ENCODE measurements at places on chromosomes 3 and 15.

GRCh38 chr15:42413920-42414319 lies 54.6 kb downstream of the CAPN3 start:
- no peak for DNase-seq

- DNase-seq, result no peak
These were observed 211.9 kb upstream of the ARRDC4 start for GRCh38 chr15:97748576-97748975.

DNA sequence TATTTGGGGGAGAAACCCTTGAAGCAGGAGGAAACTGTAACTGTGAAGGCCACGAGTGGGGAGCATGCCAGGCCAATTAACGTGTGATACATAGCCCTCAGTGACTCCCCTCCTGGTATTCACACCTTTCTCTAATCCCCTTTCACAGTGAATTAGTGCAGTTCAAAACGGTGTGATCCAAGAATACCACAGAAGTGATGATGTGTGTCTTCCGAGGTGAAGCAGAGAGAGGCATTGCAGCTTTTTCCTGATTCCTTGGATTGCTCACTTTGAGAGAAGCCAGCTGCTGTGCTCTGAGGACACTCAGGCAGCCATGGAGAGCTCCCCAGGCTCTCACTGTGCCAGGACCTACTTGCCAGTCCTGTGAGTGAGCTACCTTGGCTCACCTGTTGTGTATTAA lies 17.3 kb downstream of the NIPA2 start:
- DNase-seq, result no peak

- DNase-seq, result no peak
These were observed 10.4 kb downstream of the SOX2 start for GRCh38 chr3:181722156-181722555.

- DNase-seq, result no peak
These were observed 167.2 kb upstream of the SLC2A2 start for GRCh38 chr3:171193693-171194092.

GRCh38 chr15:78630886-78631633 lies 9.9 kb downstream of the CHRNB4 start:
- DNase-seq, result no peak

DNA sequence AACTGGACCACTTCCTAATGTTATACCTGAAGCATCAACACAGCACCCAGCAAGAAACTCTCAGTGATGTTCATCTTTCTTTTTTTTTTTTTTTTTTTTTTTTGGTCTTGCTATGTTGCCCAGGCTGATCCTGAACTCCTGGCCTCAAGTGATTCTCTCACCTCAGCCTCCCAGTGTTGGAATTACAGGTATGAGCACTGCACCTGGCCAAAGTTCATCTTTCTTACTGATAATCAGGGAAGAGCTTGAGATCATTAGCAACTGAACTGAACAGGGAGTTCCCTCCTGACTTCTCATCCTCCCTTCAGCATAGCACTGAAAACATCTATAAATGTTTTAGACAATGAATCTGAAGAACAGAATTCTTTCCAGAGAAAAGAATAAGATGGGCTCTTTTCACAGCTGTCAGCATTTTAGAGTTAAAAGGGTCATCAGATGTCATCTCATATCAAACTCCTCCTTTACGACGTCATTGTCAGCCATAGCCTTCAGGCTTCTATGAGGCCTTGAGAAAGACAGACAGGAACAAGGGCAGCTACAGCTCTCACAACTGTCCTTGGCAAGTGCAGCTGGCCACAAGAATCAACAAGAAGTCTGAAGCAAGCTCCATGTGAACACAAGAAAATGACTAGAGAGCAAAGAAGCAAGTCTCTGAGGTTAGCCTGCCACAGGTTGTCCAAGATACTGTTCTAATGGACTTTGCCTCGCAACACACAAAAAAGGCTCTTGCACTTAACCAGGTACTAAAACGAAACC lies 33.8 kb downstream of the SCAP start:
- no peak for DNase-seq

- DNase-seq, result no peak
These were observed 187.2 kb downstream of the SHQ1 start for GRCh38 chr3:72661115-72661457.

DNA sequence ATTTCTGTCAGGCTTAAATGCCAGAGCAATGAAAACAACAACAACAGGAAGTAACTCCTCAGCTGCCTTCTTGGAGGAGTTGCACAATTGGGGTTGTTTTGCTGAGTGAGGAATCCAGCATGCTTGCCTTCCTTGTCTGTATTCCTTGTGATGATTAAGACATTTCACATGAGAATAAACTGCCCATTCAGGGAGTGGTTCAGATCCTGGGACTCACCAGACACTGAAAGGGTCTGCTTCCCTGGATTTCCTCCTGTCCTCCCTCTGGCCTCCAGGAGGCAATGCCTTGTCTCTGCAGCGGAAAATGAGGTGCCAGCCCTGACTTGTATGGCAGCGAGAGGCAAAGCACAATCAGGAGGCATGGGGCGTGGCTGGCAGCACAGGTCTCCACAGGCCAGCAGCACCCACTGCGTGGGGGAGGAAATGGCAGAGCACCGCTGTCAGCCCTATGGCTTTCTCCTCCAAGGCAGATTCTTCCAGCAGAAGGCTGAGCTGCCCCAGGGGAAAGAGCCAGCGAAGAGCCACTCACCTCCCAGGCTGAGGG lies 41.5 kb downstream of the RBP2 start:
- no peak for DNase-seq

DNA sequence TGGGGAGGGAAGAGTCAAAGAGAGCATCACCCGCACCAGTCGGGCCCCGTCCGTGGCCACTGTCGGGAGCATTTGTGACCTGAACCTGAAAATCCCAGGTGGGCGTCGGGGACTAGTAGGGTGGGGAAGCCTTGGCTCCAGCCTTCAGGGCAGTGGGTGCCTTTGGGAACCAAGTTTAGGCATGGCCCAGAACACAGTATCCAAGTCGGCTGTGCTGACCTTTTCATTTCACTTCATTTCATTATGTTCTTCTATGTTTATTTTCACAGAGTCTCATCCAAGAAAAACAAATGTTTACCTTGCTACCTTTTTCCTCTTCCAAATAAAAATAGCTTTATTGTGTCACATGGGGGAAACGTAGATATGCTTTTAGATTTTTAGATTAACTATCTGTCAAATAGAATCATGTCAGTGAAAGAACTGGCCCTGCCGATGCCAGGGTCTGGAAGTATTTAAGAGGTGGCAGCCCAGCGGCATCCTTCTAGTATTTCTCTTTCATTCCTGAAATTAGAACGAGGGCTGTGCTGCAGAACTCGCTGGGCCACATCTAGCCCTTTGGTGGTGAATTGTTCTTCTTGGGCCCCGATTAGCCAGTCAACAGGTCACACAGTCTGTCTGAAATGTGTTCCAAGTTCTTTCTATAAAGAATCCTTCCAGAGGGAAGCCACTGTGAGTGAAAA lies 60.5 kb downstream of the DNASE1L3 start:
- DNase-seq, result no peak

GRCh38 chr3:59563966-59564365 lies 514.1 kb upstream of the CFAP20DC start:
- no peak for DNase-seq

- peak; percentile 55 for DNase-seq
These were observed 71.9 kb upstream of the SPATA12 start for GRCh38 chr3:56988458-56989168.

DNA sequence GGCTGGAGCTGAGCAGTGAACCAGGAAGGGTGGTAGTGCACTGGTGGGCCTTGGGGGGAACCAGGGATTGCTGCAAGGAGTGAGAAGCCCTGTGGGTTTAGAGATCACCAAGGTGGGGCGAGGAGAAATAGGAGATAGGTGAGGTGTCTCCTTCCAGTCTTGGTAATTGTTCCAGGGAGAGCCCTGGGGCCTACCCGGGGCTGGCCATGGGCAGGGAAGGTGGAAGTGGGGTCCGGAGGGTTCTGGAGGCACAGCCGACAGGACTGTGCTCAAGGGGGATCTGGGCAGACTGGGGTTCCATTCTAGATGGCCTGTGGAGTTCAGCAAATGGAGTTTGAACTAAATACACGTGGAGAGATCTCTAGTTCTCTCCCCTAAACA lies 4.5 kb downstream of the CHST13 start:
- DNase-seq, result no peak

DNA sequence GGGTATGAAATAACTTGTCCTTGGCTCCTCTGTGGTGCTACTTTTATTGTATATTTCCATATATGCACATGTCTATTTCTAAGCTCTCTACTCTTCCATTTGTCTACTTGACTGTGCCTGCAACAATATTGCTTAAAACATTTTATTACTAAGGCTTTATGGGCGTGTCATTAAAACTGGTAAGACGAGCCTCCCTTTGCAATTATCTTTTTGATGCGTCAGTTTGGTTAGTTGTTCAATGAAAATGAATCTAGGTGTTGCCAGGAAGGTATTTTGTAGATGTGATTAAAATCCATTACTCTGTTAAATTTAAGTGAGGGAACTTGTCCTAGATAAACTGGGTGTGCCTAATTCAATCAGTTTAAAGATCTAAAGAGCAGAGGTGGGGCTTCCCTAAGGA lies 12.9 kb upstream of the TRA2B start:
- no peak for DNase-seq

DNA sequence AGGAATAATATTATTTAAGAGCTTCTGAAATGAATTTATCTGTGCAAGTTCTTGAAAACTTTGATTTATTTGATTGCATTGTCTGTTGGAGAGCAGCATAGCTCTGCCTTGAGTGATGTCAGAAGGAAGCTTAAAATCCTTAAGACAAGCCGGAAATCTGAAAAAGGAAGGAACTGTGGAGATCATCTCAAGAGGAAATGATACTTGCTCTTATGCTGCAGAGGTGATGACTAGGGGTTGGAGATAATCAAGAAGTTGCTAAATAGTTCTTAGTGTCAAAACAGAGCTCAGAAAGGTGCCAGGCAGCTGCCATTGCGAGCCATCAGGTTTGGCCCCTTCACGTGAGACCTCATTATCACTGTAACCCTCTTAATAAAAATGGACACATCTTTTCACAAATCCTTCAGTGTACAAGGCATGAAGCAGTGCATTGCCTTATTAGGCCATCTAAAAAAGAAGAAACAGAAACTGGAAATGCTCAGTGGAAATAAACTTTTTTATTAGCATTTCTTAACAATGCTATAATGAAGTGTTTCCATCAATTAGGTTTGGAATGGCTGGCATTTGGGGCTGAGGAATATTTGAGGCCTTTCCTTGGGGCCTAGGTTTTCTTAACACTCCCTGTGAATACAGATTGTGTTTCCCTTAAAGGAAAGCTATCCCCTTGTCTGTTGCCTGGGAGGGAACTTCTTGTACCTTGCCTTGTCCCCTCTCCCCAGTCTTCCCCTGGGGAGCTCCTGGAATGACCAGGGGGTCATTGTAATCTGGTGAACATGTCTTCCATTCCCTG lies 34.5 kb upstream of the VILL start:
- DNase-seq, result no peak

GRCh38 chr3:57116501-57116900 lies 48.7 kb downstream of the IL17RD start:
- DNase-seq, result no peak

DNA sequence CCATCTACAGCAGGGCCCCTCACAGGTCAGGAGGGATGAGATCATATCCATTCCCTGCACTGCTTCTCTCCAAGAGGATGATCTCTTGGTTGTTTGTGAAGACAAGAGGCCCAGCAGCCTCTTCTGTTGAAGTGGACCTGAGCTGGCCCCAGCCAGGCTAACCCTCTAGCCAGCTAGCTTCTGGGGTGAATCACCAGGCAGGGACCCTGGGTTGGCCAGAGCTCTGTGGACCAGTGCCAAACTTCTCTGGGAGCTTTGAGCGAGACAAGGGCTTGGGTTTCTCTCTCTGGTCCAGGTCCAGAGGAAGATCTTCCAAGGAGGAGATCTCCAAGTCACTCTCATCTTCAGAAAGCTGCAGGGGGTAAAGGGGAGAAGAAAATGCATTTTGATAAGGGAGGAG lies 52.7 kb downstream of the CLDN18 start:
- DNase-seq, result no peak

DNA sequence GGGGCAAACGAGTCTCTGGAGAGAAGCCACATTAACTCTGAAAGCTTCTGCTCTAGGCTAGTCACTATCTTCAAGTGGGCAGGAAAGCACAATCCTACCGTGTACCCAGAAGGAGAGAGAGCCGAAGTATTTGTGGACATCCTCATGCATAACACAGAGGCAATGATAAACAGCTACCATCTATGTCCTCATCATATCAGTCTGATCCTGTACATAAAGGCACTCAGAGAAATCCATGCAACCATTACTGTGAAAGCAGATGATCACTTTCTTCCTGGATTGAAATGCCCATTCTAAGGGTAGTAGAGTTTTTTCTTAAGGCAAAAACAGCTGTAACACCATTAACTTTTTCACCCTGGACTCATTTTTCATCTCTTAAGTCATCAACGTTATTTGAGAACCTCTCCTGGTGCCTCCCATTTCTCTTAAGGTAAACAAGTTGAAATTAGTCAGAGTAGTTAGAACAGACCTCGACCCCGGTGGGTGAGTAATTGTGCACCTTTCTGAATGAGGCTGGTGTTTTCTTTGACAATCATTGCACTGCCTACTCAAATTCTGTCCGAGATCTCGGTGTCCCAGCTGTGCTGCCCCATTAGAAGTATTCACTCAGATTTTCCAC lies 327.4 kb downstream of the SHQ1 start:
- DNase-seq, result no peak

DNA sequence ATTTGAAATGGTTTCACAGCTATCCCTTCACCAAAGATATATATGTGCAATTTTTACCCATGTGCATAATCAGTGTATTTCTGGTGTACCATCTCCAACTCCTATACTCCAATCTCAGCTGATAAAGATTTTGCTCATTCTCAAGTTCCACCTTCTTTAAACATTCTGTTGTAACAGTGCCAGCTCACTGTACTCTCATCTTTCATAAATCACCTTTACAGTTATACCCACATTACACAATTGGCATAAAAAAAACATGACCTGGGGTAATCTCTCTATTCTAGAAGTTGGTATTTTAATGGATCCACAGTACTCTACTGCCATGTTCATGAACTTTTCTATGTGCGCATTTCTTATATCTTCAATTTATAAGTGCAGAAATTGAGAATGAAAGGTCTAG lies 339.9 kb upstream of the DPH6 start:
- DNase-seq, result no peak

GRCh38 chr3:160860346-160860745 lies 104.3 kb downstream of the PPM1L start:
- no peak for DNase-seq

- no peak for DNase-seq
These were observed 18.1 kb upstream of the MUC4 start for GRCh38 chr3:195829897-195830254.
